Omental fat pad (tissue), 4 donors: ENCODE measurements at places on chromosomes 11 and 22. TPM values are rescaled to one million over a fixed set of nuclear protein-coding genes. Genes with fewer than 3 reads are reported as not detected.

RASD2 gene
- 2.8 TPM for total RNA-seq

MS4A3 gene
- total RNA-seq: not detected

MIF gene
- 255 TPM for total RNA-seq

APOL6 gene
- 66.2 TPM for total RNA-seq

ST14 gene
- 49.1 TPM for total RNA-seq

DNAJB13 gene
- not detected for total RNA-seq

TMEM109 gene
- 96.2 TPM for total RNA-seq

GAL3ST1 gene
- total RNA-seq: 1.8 TPM

DNA sequence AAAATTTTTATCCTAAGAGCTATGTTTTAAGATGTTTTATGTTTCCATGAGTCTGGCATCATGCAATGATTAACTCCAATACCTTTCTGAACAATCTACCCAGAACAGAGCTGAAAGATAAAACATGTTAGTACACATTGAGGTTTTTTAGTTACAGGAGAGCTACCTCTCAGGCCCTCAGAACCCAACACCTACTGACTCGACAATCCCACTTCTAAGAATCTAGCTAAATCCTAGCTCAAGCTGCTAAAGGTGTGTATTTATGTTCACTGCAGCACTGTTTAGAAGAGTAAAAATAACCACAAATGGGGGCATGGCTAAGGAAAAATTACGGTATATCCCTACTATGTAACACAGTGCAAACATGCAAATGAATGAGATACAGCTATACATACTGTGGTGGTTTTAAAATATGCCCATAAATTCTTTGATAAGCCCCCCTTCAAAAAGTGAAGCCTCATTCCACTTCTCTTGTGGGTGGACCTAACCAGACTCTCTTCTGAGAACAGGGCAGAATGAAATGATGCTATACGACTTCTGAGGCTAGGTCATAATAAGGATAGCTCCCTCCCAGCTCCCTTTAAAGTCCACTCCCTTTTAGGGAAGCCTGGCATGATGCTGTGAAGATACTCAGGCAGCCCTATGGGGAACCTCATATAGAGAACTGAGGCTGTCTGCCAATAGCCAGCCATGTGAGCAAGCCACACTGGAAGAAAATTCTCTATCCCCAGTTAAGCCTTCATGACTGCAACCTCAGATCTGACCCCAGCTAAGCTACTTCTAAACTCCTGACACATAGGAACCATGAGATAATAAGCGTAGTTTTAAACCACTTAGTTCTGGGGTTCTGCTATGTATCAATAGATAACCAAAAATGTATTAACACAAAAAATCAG lies 29.5 kb downstream of the TMEM123 start:
- DNase-seq: no peak

DNA sequence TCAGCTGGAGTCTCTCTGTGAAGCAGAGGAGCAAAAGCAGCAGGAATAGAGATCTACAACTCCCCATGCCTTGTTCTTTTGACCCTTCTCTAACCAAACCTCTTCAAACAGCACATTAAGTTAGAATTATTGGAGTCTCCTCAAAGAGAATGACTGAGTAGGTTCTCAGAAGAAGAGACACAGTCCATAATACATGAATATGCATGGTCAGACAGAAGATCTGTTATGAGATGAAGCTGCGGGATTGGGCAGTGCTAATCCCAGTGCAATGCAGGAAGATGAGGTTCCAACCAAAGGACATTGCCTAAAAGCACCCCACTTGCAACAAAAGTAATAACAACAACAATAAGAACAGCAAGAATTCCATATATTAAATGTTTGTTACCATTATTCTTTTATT lies 887.9 kb upstream of the TENM4 start:
- no peak for DNase-seq

DNA sequence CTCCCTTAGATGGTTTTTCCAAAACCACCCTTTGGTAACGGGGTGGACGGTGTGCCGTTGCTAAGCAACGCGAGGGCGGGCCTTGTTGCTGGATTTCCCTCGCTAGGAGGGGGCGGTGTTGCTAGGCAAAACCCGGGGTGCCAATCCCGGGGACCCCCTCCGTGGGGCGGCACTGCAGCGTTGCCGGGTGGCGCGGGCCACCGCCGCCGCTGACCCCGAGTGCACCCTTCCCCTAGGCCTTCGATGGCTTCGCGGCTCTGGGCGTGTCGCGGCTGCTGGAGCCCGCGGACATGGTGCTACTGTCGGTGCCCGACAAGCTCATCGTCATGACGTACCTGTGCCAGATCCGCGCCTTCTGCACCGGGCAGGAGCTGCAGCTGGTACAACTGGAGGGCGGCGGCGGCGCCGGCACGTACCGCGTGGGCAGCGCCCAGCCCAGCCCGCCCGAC lies 8.9 kb downstream of the EHBP1L1 start:
- DNase-seq: no peak

- no peak for DNase-seq
Measured at GRCh38 chr11:128924104-128924503, 18.6 kb downstream of the TP53AIP1 start.

GRCh38 chr11:12179531-12179930 lies 69.1 kb downstream of the MICAL2 start:
- no peak for DNase-seq

DNA sequence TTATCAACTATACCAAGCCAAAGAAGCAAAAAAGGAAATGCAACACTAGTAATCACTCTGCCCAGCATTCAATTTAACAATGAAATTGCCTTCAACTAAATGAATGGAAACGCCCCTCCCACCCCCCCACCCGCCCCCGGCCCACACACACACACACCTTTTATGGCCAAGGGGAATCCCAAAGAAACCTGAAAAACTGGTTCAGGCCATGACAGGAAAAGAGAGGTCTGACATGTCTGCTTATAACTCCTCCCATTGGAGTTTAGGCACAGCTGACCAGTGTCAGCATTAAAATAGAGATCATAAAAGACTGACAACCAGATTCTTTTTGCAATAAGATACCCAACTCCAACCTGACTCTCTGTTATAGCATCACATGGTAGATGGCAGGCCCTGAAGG lies 42.6 kb downstream of the ACER3 start:
- no peak for DNase-seq

DNA sequence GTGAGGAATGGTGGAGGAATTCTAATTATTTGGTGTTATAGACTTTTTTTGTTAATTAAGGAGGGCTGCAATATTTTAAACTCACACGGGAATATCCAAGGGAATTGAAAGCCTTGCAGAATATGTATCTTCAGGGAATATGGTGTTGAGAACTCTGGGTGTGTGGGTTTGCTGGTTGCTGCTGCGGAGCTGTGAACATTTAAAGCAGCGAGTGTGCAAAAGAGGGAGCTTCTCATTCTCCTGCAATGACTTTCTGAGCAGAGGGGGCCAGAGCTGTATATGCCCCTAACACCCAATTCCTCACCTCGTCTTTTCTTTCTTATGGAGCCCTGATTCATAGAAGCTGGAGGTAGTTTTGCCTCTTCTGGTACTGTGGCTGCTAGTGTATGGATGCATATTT lies 217.7 kb downstream of the HIPK3 start:
- DNase-seq: no peak

GRCh38 chr11:76839311-76839710 lies 21.4 kb upstream of the ACER3 start:
- DNase-seq: no peak

DNA sequence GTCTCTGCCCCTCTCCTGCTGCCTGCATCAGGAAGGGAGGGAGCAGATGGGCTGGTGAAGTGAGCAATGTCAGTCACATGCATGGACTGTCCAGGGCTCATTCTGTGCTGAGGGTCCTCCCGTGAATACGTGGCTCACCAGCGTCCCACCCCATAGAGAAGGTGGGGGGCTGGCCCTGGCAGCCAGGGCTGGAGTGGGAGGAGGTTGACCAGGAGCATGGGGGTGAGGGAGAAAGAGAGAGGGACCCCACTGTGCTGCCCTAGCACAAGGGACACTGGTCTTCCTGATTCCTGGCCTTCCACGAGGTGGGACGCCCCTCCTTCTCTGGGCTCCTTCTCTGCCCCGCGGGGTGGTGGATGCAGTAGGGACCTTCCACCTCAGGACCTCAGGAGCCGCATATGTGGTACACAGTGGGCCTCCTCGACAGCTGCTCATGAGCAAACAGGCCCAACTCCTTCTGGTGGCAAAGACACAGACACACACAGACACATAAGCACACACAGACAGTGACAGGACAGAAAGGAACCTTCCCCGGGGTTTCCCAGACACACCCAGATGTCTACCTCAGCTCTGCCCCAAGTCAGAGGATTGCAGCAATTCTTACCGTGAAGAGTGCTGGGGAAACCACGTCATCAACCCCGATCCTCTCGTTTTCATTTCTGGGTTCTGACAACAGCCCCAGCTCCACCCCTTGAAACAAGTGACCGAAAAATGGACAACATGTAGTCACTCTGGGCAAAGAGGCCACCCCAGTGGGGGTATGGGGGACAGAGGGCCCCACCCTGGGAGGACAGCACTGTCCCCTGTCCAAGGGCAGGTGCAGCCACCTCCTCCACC lies 3.6 kb upstream of the APOBEC3A start:
- no peak for DNase-seq
